H54 (cell line): ENCODE measurements at places on chromosomes 7 and 10.

GRCh38 chr10:26566525-26567350, 128.6 kb downstream of the APBB1IP start:
- no peak for DNase-seq

- no peak for DNase-seq
Observed at GRCh38 chr10:12797471-12798262, 203.8 kb downstream of the CCDC3 start.

GRCh38 chr7:87129848-87130247, 22.4 kb upstream of the DMTF1 start:
- no peak for DNase-seq

- no peak for DNase-seq
Observed at GRCh38 chr7:101128040-101128834, 1.3 kb downstream of the SERPINE1 start.

DNA sequence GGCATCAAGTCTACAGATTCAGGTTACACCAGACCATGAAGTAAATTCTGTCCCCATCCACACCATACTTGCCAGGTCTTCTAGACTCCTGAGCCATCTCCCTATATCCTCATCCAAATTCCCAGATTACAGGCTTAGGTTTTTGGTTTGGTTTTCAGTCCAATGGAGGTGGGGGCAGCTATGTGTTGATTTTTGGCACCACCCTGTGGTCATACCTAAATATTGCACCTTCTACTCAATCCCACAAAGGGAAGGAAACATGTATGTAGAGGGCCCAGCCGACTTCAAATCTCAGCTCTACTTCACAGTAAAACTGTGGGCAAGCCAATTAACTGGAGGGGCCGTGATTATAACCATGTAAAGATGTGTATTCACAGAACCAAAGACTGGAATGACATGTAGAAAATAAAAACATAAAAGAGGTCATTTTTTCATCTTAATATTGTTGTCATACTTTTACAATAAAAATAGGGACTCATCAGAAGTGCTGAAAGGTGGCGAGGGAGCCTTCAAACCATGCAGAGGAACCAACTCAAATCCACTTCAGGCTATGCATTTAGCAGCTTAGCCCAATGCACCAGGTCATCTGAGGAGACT, 19.8 kb downstream of the ERCC6 start:
- peak; percentile 23 for DNase-seq

DNA sequence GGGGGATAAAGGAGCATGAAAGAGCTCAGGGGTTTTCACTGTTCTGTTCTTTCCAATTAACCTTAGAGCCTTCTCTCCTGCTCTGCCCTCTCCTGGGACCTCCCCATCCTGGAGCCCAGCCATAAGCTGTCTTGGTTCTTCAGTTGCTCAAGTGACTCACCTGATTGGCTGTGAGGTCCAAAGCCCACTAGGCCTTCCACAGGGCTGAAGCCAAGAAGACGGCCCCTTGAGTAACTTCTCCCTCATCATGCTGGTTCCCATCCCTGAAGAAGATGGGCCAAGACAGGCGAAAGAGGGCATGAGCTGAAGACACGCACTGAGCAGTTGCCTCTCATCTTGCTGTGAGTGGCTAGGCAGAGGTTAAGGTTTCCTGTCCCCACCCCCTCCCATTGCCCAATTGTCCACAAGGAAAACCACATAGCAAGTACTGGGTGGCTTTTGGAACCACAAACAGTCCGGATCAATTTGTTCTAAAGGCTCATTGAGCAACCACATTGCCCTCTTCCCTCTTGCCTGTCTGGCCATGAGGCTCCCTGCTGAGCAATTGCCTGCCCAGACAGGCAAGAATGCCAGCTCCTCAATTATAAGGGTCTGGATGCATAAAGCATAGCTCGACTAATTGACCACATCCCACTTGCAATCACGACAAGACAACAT, 43.9 kb upstream of the GPAM start:
- DNase-seq = no peak

GRCh38 chr10:131195116-131195515, 116.4 kb downstream of the TCERG1L start:
- no peak for DNase-seq

DNA sequence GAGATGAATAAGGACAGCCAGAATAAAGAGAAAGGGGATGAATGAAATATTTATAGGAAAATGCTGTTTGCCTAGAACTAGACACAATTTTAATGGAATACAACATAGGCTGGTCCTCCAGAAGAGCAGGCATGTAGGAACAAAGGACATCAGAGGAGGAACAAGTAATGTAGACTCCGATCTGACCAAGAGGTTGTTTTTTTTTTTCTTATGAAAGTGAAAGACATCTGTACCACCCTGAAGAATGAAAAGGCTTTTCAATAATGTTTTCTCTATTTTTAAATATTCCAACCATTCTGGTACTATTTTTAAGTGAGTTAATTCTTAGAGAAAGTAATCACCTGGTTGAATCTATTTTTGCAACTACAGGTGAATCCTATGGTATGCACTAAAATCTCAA, 136.9 kb upstream of the PTN start:
- no peak for DNase-seq

DNA sequence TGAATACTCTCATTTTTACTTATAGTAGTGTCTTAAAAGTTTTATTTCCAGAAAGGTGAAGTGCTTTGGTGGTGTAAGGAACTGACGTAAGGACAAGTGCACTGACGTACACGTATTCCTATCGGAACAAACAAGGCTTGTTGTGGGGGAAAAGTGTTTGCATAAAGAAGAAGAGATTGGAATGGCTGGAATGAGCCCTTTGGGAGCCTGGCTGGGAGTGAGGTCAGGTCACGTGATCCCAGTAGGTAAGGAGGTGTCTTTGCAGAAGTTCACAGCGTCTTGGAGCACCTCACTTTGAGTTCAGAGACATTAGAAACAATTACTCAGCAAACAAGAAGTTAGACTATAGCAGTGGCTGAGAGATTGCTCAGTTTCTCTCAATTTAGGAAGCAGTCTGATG, 104.2 kb downstream of the CCDC3 start:
- DNase-seq = no peak

GRCh38 chr10:89263531-89263930, 12.0 kb upstream of the LIPA start:
- no peak for DNase-seq

- DNase-seq = no peak
Observed at GRCh38 chr10:121873236-121873635, 54.6 kb downstream of the ATE1 start.

GRCh38 chr7:147721962-147722830, 868.4 kb upstream of the C7orf33 start:
- DNase-seq = no peak

DNA sequence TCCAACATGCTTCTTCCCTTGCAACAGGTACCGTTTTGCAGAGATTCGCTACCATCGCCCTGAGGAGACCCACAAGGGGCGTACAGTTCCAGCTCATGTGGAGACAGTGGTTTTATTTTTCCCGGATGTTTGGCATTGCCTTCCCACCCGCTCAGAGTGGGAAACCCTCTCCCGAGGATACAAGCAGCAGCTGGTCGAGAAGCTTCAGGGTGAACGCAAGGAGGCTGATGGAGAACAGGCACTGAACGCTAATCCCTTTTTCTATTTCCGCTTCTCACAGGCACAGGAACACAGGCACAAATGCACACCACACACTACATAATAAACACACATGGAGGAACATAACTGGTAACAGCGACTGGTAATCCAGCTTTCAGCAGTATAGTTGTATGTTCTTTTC, 35.2 kb downstream of the CCAR1 start:
- no peak for DNase-seq

- DNase-seq = no peak
Observed at GRCh38 chr10:94069884-94070283, 76.2 kb downstream of the PLCE1 start.

DNA sequence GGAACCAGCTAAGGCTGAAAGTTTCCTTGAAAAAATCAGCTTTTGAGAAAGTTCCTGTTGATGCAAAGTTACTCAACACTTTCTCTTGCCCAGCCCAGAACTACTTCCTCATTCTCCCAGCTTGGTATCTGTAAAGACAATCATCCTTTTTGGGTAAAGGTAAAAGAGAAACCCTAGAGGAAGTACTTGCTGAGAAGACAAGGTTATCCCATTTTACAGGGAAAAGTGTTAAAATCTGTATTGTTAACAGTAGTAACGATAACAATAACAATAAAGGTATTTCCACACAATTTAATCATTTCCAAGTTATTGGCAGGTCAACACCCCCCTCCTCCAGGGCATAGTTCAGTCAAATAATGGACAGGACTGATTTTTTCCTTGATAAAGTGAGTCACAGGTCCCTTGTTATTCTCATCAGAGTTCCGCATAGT, 2.4 kb downstream of the ALOX5 start:
- DNase-seq = no peak

- DNase-seq = no peak
Observed at GRCh38 chr7:1421020-1421790, 38.1 kb downstream of the MICALL2 start.

GRCh38 chr10:132439424-132440163, 42.6 kb downstream of the PWWP2B start:
- DNase-seq = no peak

GRCh38 chr10:92385831-92386230, 94.9 kb downstream of the MARCHF5 start:
- DNase-seq = no peak

DNA sequence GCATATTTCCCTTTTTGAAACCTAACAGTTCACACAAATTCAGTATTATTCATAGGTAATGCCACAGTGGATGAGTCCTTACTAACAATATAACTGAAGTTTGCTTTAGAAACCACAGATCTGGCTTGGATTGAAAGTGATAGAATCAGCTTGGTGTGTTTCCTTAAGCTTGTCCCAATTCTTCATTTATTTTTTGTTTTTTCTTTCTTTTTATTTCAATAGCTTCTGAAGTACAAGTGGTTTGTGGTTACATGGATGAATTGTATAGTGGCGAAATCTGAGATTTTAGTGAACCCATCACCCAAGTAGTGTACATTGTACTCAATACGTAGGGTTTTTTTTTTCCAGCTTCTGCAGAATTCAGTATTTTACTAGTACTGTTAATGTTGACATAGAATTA, 518.2 kb upstream of the SEMA3D start:
- DNase-seq = no peak

DNA sequence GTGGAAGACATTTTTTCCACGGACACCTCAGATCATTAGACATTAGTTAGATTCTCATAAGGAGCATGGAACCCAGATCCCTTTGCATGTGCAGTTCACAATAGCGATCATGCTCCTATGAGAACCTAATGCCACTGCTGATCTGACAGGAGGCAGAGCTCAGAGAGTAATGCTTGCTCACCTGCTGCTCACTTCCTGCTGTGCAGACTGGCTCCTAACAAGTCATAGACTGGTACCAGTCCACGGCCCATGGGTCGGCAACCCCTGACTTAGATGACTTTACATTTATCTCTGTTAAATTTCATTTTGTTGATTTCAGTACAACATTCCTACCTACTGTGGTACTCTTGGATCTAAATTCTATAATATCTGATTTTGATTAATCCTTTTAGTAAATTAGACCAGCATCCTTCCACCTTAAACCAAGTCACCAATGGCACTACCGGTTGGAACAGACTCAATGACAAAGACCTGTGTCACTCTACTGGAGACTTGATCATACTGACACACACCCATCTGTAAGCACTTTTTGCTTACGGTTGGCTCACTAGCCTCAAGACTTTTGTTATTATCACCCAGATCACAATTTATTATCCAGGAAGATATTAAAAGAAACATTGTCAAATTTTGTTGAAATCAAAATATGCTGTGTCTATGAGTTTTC, 8.0 kb upstream of the CCDC71L start:
- DNase-seq = no peak

GRCh38 chr7:133139350-133139749, 57.5 kb upstream of the CHCHD3 start:
- DNase-seq = peak; percentile 10

DNA sequence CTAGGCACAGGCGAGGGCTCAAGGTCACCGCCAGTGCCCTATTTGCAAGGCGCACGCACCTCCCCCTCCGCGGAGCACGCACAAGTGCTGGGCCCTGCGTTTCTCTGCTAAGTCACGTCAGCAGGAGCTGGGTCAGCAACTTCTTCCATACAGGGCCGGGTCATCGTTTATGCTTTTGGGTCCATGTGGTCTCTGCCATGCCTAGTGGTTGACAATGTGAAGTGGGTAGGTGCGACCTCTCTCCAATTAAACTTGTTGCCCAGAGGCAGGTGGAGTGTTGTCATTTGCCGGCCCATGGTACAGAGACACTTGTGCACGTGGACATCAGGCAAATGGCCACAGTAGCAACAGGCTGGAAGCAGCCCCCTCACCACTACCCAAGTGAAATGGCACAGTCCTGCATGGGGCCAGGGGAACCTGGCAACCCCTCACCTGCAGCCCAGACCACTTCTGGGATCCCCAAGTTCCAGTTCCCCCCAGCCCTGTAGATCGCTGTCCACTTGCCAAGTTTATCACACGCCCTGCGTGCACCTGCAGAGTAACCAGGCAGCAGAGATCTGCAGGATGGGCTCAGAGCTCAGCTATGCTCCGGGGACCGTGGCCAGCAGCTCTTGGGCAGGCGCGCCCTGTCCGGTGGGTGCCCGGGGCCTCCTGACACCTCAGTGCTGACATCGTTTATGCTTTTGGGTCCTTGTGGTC, 86.1 kb upstream of the PPP2R2D start:
- no peak for DNase-seq
